ENCODE measurements at places on chromosomes 1 and 21.
A peak's percentile ranks its signal among the peaks of the same experiment; 100 is the strongest.

DNA sequence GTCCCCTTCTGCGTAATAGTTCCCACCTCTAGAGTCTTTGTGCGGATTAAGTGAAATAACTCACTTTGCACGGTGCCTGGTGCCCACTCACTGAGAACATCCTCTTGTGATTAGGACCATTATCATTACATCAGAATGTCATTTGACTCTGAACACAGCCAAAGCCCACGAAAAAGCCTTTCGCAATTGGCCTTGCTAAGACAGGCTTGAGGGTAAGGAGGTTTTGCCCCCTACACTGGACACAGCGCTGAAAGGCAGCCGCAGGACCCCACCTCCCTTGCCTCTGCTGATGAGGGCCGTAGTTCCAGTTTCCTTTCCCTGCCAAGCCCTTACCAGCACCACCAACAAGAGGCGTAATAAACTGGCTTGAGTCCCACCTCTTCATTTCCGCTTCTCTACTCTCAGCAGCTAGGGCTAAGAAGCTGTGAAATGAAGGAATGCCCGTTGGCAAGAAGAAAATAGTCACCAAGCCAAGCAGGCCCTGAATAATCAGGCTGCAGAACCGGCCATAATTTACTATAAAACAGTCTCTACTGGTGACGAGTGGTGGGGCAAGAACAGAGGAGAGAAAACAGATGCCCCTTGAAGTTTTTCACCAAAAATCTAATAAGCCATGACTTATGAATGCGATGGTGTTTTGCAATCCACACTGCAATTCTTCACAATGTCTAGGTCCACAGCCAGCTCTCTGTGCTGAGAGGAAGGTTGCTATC is 53.1 kb downstream of the SH3GLB1 start:
- DNase-seq: peak; percentile 55

DNA sequence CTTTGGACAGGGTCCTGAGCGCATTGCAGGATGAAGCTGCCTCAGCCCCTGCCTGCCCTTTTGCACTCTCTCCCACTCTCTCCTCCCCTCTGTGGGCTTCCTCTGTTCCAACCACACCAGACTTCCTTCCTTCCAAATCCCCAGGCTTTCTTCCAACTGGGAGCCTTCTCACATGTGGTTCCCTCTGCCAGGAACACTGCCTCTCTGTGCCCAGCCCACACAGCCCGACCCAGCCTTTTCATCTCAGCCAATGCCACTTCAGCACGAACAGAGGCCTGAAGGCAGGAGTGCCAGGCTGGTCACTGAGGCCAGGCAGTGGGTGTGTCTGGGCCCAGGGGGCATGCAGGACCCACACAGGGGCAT is 5.9 kb downstream of the SELENON start:
- DNase-seq: no peak

GRCh38 chr1:8402109-8402710 is 84.3 kb downstream of the SLC45A1 start:
- no peak for DNase-seq

DNA sequence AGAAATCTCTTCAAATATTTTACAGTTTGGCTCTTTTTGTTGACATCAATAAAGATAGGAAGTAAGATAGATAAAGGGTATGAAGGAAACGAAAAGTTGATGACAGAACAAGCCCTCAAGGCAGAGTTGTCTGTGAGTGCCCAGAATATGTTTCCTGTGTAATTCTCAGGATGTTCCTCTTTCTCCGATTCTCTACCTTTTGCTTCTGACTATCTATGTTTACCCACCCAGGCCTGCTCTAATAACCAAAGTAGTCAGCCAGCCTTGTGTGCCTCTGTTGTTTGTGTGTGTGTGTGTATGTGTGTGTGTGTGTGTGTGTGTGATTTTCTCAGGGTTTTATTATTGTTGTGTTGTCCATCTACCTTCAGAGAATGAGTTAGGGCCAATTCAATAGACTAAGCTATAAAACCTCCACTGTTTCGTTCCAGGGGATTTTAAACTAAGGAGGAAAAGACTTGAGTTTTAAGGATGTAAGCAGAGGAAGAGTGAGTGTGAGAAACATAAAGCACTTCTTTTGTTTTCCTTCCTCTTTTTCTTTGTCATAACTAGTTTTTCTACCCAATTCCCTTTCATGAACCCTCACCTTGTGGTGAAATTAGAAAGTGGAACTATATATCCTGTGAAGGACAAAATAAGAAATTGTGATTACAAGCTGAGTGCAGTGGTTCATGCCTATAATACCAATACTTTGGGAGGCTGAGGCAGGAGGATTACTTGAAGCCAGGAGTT is 627.4 kb upstream of the NR5A2 start:
- DNase-seq: peak; percentile 32

- no peak for DNase-seq
Measured at GRCh38 chr1:215599418-215600074, 32.4 kb downstream of the KCTD3 start.

- peak; percentile 34 for DNase-seq
Measured at GRCh38 chr21:41360072-41360821, 1.6 kb upstream of the MX2 start.

GRCh38 chr1:55153031-55153430 is 62.1 kb downstream of the USP24 start:
- DNase-seq: no peak

DNA sequence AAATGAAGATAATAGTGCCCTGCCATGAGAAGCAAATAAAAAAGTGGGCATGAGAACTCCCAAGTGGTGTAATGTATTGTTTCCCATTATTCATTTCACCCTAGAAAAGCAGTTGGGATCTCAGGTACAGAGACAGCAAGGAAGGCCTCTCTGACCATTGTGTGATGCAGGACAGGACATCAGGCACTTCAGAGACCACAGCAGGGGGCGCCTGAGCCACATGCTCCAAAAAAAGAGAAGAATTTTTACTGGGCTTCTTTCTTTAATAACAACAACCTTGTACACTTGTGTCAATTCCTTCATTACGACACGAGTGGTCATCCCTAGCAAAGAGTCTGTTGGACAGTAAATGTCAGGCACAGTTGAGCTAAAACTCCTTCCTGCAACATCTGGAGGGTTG is 533.3 kb downstream of the OMA1 start:
- no peak for DNase-seq

- no peak for DNase-seq
Measured at GRCh38 chr1:179017383-179018326, 8.0 kb upstream of the FAM20B start.

DNA sequence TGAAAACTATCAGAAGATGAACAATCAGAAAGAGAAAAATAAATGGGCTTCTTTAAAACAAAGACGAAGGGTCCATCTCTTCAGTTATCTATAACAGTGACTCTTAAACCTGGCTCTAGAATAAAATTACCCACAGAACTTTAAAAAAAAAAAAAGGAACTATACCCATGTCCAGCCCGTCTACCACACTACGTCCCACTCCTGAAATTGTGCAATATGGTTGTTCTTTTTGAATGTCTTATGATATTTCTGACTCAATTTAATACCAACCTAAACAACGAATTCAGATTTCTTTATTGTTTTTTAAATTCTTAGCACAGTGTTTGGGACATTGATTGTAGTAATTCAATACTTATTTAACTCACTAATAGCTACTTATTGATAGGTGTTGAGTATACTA is 246.3 kb downstream of the DPYD start:
- DNase-seq: peak; percentile 69

- DNase-seq: peak; percentile 37
Measured at GRCh38 chr1:213054733-213055591, 3.9 kb downstream of the RPS6KC1 start.

DNA sequence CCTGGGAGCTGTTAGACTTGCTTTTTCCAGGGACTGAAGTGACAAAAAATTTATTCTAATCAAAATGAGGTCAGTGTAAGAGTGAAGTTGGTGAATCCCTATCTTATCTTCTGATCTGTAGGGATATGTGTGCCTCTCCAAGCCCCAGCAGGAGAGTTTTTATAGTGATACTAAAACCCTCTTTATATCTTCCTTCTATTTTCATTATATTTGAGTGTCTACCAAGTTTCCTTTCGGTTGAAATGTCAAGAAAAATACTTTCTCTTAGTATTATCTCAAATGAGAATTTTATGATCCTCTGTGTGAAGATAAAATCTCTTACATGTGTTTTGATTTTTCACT is 18.9 kb downstream of the C1orf21 start:
- no peak for DNase-seq

GRCh38 chr1:235077571-235078479 is 50.8 kb downstream of the TOMM20 start:
- peak; percentile 90 for DNase-seq

DNA sequence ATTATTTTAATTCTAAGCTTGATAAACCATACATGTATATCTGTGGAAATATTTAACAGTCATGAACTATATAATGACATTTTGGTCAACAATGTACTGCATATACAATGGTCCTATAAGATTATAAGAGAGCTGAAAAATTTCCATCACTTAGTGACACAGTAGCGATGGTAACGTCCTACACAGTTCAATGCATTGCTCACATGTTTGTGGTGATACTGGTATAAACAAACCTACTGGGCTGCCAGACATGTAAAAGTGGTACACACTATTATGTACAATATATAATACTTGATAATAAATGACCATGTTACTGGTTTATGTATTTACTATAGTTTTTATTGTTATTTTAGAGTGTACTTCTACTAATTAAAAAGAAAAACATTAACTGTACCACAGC is 841.9 kb downstream of the LTN1 start:
- no peak for DNase-seq

DNA sequence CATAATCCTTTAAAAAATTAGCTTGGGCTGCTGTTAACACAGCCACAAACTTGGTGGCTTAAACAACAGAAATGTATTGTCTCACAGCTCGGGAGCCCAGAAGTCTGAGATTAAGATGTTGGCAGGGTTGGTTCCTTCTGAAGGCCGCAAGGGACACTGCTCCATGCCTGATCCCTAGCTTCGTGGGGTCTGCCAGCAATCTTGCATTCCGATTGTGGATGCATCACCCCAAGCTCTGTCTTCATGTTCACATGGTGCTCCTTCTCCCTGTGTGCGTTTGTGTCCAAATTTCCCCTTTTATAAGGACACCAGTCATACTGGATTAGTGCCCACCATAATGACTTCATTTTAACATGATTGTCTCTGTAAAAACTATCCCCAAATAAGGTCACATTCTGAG is 5.0 kb upstream of the HHIPL2 start:
- no peak for DNase-seq

- DNase-seq: no peak
Measured at GRCh38 chr1:116496898-116497297, 73.9 kb downstream of the CD58 start.

GRCh38 chr1:196409586-196409985 is 198.7 kb downstream of the KCNT2 start:
- DNase-seq: no peak

GRCh38 chr1:3115275-3116149 is 46.5 kb downstream of the PRDM16 start:
- no peak for DNase-seq

- DNase-seq: no peak
Measured at GRCh38 chr1:30328401-30329262, 394.8 kb downstream of the MATN1 start.

GRCh38 chr1:8666389-8667167 is 150.9 kb downstream of the RERE start:
- no peak for DNase-seq

- DNase-seq: no peak
Measured at GRCh38 chr1:108722292-108722691, 9.6 kb downstream of the FNDC7 start.

- DNase-seq: peak; percentile 87
Measured at GRCh38 chr1:22420455-22421053, 31.1 kb upstream of the ZBTB40 start.

- no peak for DNase-seq
Measured at GRCh38 chr1:104636581-104636980, 886.9 kb downstream of the AMY1C start.

GRCh38 chr1:232519186-232519585 is 110.7 kb downstream of the SIPA1L2 start:
- DNase-seq: no peak

Data from suppressor macrophage treated with lipopolysaccharide for 4 hours (primary cell).